CD4-positive, alpha-beta T cell treated with Interleukin-15 for 1 hour (primary cell): ENCODE measurements at places on chromosomes 7 and 10.

DNA sequence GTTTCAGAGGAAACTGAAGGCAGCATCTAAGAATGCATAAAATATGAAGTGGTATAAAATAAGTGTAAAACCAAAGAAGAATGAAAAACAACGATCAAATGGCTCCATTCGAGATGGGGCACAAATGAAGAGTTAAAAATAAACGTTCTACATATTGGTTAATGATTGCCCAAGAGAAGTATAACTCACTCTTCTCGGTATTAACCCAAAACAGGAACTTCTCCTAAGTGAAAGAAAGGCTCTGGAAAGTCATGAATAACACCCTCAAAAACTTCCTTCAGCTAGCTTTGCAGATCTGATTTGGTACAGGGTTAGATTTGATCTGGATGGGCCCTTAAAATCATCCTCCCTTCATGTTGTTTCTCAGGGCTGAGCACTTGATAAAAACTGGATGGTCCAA, 94.3 kb upstream of the ADO start:
- no peak for DNase-seq

- DNase-seq = no peak
Observed at GRCh38 chr10:18523025-18523424, 128.4 kb downstream of the NSUN6 start.

- DNase-seq = no peak
Observed at GRCh38 chr10:75751232-75751631, 319.8 kb downstream of the LRMDA start.

DNA sequence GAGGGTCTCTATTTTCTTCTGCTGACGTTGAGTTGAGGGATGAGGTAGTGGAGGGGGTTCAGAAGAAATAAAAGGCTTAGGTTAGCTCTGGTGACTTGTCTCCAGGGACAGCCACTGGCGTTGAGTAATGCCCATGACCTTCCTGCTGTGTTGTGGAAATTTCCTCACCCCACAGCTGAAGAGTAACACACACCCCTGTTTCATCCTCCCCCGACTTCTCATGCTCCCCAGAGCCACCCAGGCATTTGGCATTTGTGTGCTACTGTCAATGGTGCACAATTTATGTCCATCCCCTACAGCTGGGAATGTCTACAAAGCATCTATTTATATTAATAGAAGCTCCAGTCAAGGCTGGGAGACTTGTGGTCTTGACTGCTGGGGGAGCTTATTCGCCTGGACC, 4.7 kb upstream of the TMEM72 start:
- DNase-seq = no peak

DNA sequence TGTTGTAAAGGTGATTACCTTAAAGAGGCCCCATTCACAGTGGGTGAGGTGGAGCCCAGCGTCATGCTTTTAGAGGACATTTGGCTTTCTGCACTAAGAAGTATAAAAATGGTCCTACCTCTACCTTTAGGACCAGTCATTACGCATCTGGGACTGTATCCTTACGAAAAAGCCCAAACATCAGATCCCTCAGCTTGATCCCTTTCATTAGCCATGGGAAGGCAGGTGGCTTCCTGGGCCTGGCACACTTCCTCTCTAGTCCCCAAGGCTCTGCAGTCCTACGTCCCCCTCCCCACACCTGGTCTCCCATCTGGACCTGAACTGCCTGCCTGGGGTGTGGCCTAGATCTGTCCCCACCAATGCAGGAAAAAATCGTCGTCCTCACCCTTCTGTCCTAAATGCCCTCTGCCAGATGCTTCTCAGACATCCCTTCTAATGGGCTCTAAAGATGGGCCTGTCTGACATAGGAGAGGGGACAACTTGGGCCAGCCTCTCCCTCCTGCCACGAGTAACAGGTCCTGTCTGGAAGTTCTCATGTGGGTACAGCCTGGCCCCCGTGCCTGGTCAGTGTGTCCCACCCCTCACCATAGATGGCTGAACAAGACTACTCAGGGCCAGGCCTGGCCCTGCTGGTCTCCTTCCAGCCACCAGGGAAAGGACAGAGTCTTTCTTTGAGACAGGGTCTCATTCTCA, 11.8 kb upstream of the SLC18A3 start:
- no peak for DNase-seq

- no peak for DNase-seq
Observed at GRCh38 chr10:123821136-123821535, 70.5 kb downstream of the CPXM2 start.

DNA sequence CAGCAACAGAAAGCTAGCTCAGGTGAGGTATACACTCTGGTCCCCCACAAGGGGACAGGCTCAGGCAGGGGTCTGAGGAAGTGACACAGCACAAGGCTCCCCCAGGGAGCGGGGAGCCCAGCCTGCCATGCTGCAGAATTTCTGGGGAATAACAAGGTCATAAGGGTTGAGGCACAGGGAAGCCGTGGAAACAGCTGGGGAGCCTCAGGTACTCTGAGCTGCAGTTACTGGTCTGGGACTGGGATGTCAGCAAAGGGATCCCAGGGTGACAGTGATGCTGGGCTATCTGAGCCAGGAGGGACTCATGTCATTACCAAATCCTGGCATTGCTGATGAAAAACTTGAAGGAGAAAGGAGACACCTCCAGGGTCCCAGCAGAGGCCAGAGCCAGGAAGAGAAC, 64.4 kb upstream of the NANOS1 start:
- no peak for DNase-seq

DNA sequence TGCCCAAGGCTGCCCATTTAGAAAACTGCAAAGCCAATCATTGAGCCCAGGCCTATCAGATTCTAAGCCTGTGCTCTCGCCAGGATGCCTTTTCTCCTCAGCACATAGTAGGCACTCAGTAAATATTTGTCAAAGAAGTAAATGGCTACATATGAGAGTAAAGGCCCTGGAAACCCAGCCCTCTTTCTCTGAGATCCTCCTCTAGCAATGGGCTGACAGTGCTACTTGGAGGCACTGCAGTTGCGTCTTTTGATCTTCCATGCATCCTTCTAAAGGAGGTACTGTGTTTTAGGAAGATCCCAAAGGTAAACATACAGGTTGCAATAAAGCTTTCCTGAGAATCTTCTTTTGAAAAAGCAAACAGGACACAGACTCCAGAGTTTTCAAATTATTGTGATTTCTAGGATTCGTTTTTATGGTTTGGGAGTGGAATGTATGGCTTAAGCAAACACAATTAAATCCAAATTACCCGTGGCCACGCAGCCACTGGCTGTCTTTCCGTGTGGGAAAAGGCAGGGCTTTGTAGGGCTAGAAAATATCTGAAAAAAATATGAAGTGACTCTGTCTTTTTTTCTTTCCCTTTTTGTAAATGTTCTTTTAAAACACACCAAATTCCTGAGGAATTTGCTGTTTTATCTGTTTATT, 151.3 kb upstream of the BMPER start:
- DNase-seq = no peak

DNA sequence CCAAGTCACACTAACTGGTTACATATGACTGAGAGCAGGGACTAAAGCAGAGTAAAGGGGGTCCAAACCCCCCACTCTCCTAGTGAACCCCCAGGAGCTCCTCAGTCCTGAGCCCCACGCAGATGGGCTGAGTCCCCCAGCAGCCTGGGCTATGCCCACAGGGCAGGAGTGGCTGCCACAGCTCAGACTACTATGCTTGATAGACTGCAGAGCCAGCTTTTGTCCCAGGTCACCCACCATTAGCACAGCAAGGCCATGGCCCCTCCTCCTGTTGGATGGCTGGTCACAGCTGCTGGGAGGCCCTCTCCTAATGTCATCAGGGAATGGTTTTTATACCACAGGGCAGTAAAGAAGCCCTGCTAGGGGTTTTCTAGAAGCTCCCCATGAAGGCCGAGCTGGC, 46.3 kb upstream of the FGFR2 start:
- DNase-seq = no peak

- no peak for DNase-seq
Observed at GRCh38 chr10:14757986-14758385, 16.7 kb downstream of the FAM107B start.

GRCh38 chr10:94443047-94443446, 40.7 kb downstream of the TBC1D12 start:
- DNase-seq = no peak

DNA sequence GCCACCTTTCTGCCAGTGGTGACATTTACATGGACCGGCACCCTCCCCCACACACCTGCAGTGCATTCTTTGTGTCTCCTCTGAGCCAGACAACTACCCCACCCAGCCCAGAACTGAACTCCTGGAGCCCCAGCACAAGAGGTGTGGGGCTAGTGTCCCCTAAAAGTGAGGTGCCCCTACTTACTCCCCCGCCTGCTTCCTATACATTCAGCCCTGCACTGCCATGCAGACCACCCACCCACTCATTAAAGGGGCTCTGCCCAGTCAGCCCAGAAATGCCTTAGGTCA, 1.9 kb downstream of the SAP25 start:
- DNase-seq = no peak

DNA sequence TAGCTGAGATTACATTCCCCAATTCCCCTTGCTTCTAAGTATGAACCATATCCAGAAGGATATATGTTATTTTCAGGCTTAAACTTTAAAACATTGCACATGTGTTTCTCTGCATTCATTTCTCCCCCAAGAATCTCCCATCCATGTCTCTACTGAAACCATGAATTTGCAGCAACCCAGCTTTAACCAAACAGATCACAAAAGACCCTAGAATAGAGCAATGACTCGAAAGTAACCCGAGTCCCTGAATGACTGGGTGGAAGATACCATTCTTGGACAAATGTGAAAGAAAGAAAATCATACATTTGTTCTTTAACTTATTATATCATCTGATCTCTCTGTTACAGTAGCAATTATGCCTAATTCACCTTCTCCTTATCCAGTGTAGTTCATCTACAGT, 278.7 kb downstream of the IPMK start:
- DNase-seq = no peak

DNA sequence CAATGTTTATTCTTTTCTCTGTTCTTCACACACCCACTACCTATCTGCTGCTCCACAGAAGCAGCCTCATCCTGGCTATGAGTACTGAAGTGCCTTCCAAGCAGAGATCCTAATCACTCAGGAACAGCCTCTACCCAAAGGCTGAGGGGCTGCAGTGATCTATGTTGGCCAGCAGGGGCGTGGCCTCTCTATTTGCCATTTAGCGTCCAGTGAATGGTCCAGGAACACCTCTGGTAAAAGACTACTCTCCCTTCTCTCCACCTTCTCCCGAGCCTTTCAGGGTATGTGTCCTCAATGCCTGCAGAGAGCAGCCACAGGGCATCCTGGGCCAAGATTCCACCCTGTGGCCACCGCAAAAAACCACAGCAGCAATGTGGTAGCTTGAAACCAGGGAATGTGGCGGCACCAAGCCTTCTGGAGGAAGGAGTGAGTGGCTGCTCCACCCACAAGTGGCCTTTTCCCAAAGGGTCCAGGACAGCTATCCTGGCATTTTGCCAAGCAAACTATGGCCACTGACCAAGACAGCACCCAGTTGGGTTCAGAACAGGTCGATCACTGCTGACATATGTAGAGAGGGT, 70.9 kb downstream of the SYPL1 start:
- DNase-seq = peak; percentile 34

DNA sequence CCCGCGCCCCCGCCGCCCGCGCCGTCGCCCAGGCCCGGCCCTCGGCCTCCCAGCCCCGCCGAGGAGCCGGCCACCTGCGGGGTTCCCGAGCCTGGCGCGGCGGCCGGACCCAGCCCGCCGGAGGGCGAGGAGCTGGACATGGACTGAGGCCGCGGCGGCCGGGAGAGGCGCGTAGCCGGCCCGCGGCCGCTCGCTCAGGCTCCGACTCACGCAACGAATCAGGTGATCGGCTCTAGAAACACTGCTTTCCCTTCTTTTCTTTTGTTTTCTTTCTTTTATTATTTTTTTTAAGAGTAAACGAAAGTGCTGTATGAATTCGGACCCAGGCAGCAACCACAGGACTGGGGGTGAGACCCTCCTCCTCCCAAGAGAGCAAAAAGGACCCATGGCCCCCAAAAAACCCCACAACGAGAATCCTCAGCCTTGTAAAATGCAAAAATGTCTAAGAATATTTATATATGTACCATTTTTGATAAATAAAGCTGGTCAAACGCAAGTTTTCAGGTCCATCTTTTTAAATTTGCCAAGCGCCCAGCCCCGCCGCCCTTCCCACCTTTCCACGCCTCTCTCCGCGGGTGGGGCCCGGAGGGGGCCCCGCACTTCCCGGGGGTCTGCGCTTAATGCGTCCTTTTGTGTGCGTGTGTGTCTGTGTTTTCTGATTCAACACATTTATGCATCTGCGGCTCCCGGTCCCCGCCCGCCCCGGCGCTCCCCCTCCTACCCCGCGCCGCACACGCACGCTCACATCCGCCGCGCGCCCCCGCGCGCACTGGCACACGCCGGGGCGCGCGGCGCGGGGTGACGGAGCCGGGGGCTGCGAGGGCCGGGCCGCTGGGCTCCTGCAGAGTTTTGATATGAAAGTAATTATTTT, 4.4 kb downstream of the UNCX start:
- no peak for DNase-seq

DNA sequence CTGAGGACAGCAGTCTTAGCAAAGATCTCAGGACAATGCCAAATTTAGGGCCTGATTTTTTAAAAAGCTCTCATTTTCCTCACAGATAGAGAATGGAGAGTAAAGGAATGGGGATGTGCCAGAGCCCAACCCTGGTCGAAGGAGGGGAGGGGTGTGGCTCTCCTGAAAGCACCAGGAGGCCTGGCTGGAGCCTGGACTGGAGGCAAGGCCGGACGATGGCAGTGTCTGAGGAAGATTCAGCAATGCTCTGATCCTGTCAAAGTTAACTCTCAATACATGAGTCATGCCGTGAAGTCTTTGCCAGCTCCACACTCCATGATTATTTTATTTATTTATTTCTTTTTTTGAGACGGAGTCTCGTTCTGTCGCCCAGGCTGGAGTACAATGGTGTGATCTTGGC, 108.3 kb downstream of the UPF2 start:
- no peak for DNase-seq

- no peak for DNase-seq
Observed at GRCh38 chr10:7084280-7085005, 326.4 kb downstream of the SFMBT2 start.

DNA sequence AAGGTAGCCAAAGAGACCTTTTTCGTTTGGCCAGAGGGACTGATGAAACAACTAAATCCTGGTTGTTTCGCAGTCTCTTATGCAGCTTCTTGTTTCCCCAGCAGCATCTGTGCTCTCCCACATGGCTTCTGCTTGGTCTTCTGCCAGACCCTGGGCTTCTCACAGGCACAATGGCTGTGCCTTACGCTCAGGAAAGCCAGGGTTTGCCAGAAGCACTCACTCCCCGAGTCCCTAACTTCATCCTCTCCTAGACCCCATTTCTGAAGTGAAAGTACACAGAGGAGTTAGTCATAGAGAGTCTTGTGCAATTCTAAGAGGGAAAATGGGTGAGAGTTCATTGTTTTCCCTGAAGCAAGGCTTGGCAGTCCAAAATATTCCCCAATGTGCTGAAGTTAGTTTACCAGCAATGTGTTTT, 121.7 kb downstream of the EVX1 start:
- no peak for DNase-seq

DNA sequence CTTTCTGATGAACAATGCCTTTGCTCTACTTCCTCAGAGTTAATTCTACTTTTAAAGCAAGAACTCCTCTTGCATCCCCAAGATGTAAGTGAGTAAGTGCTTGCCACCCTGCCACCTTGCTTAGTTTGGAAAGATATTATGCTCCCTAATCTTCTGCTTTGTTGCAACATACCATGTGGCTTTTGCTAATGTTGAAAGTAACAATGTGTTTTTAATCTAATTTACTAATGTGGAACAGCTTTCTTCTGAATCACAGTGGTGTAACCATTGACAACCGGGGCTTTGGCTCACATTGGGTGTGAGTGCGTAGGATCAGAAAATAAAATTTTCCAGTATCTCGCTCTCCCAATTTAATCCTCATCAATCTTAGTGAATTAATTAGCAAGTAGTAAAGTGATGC, 254.1 kb upstream of the PTER start:
- no peak for DNase-seq
